Activated CD4-positive, alpha-beta memory T cell treated with anti-CD3 and anti-CD28 coated beads for 36 hours (primary cell): ENCODE measurements at places on chromosomes 12 and 14.

- DNase-seq: no peak
These were observed 39.8 kb downstream of the PRIMA1 start for GRCh38 chr14:93748208-93749075.

GRCh38 chr12:15939111-15939510 lies 28.0 kb downstream of the DERA start:
- DNase-seq: no peak

- DNase-seq: no peak
These were observed 209.5 kb downstream of the KCNC2 start for GRCh38 chr12:75000120-75000519.

GRCh38 chr14:32571995-32572866 lies 243.1 kb downstream of the AKAP6 start:
- DNase-seq: no peak

GRCh38 chr14:94022532-94023411 lies 3.4 kb upstream of the OTUB2 start:
- no peak for DNase-seq

- DNase-seq: no peak
These were observed 222.1 kb upstream of the HMGA2 start for GRCh38 chr12:65602253-65602609.
